ENCODE measurements at places on chromosomes 5 and 9.

DNA sequence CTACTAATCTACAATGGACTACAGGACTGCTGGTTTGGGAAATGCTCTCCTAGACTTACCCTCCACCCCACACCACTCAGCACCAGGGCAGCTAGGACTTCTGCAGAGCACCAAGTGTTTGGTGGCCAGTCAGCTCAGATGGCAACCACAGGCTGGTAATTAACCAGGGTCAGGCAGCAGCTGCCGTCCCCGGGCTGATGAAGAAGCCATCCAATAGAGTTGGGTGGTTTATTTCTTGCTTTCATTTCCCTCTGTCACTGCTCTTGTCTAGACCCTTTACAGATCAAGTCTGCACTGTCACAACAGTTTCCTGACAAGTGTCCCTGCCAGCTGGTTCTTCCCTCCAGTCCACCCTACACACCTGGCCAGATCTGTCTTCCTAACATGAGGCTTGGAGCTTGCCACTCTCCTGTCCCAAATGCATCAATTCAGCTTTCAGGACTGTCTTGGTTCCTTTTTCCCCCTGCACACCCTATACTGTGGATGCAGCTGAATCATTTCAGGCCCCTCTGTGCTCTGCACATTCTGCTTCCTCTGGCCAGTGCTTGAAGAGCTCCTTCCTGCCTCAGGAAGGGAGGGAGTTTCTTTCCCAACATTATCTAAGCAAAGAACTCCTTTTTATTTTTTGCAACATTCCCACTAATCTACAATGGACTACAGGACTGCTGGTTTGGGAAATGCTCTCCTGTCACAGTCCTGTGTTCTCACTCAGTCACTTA lies 30.2 kb upstream of the HSPA9 start:
- no peak for DNase-seq

- no peak for DNase-seq
Observed at GRCh38 chr5:172901788-172902496, 57.3 kb upstream of the RPL26L1 start.

GRCh38 chr5:123717139-123717538 lies 205.2 kb downstream of the CSNK1G3 start:
- DNase-seq, result no peak

DNA sequence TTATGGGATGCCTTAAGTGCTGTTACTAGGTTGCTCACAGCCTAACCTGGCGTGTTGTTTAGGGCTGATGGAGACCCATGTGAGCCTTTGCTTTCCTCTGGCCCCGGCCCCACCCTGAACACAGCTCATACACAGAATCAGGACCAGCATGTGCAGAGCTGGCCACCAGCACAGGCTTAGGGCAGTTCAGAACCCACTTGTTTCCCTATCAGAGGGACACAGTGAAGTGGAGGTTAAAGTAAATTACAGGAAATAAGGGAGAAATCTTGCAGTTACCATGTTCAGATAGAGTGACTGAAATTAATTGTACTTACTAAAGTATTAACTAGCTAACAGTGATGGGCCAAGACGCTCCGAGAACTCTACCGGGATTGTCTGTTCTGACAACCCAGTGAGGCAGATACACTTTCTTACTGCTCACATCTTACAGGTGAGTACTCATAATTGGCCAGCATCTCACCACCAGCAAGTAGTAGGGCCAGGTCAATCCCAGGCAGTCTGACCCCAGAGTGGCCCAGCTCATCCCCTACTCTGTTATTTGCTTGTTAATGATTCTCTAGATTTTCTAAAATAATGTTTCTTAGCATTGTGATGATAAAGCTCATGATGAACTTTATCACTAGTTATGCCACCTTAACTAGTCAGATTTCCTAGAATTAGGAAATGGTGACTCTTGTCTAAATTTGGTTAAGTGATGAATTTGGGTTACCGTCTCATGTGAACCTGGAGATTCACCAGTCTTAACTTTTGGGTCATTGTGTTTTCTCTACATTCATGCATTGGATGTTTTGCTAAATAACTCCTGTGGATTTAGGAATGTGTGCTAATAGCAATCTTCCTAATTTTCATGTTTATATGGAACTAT lies 15.4 kb downstream of the CCT5 start:
- no peak for DNase-seq

- DNase-seq, result no peak
Observed at GRCh38 chr9:117334101-117334500, 80.8 kb downstream of the ASTN2 start.

GRCh38 chr5:151018846-151019245 lies 1.5 kb upstream of the GPX3 start:
- DNase-seq, result no peak

GRCh38 chr9:3922846-3923245 lies 377.0 kb downstream of the GLIS3 start:
- no peak for DNase-seq

- DNase-seq, result peak; percentile 38
Observed at GRCh38 chr9:6413365-6414246, 607 bp downstream of the UHRF2 start.

GRCh38 chr5:72693546-72694205 lies 122.8 kb upstream of the TNPO1 start:
- DNase-seq, result no peak

DNA sequence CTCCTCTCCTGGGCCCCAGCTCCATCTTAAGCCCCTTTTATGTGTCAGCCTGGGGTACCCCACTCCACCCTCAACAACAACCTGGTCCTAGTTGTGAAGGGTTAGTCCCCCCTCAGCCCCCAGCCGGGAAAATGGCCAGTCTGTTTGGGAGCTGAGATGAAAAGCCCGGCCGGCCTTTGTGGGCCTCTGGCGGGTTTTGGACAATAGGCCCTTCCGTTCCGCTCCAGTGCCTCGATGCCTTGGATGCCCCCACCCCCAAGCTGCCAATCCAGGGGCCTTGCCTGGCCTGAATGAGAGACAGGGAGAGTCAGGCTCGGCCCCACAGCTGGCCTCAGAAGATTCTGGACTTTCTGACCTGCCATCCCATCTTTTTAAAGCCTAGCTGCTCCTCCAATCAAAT lies 9.2 kb downstream of the CNTFR start:
- DNase-seq, result no peak

DNA sequence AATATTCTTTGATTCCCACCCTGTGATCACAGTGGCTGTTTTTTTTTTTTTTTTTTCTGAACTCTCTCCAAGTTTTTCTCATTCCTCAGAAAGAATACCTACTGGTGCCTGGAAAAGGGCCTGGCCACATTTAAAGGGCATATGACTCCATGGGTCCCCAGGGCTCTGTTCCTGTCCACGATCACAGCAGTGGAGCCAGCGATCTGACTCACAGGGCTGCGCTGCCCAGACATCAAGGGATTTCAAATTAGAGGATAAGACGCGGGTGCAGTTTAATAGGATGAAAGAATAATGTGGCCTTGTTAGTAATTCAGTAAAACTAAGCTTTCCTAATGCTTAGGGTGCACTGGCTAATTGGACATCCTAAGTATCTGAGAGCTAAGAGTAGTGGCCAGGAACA lies 175.1 kb upstream of the MSX2 start:
- DNase-seq, result no peak

DNA sequence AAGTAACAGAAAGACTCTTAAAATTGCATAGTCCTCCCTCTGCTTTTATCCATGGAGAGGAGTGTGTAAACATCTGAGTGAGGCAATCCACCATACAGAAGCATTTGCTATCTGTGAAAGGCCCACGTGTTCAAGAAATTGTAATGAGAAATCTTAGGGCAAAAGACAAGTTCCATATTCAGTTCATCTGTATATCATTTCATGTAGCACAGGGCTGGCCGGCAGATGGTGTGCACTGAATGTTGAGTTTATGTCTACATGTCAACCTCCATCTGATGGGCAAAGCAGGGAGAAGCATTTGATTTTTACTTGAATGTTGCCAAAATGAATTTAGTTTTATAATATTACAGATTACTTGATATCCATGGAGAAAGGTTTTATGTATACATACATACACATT lies 179.5 kb upstream of the RAD23B start:
- DNase-seq, result no peak
